ENCODE measurements at places on chromosomes 6 and 20. TPM values are rescaled to one million over a fixed set of nuclear protein-coding genes. Genes with fewer than 3 reads are reported as not detected.

LBP gene
- not detected for total RNA-seq

CTAGE9 gene
- total RNA-seq: not detected

ADGRB3 gene
- total RNA-seq: under 0.01 TPM

SIRPD gene
- total RNA-seq: 0.09 TPM

OR12D3 gene
- not detected for total RNA-seq

ZNF165 gene
- 0.36 TPM for total RNA-seq

GINS1 gene
- total RNA-seq: 5.4 TPM

WFDC10B gene
- not detected for total RNA-seq

PCSK2 gene
- not detected for total RNA-seq

SLC22A7 gene
- total RNA-seq: not detected

NDUFAF5 gene
- 15.2 TPM for total RNA-seq

CNKSR3 gene
- total RNA-seq: 4.0 TPM

LTA gene
- total RNA-seq: not detected

SYTL3 gene
- 2.6 TPM for total RNA-seq

SEL1L2 gene
- not detected for total RNA-seq

TCF15 gene
- total RNA-seq: 0.90 TPM

CYP24A1 gene
- total RNA-seq: not detected

PGBD1 gene
- total RNA-seq: 5.9 TPM

HSPA1L gene
- total RNA-seq: 0.85 TPM

DLL1 gene
- total RNA-seq: 0.75 TPM

IL17F gene
- not detected for total RNA-seq

SMLR1 gene
- not detected for total RNA-seq

ENPP3 gene
- 0.19 TPM for total RNA-seq

ADAM33 gene
- total RNA-seq: not detected
